ENCODE measurements at places on chromosomes 2 and 18.
A peak's percentile ranks its signal among the peaks of the same experiment; 100 is the strongest.

DNA sequence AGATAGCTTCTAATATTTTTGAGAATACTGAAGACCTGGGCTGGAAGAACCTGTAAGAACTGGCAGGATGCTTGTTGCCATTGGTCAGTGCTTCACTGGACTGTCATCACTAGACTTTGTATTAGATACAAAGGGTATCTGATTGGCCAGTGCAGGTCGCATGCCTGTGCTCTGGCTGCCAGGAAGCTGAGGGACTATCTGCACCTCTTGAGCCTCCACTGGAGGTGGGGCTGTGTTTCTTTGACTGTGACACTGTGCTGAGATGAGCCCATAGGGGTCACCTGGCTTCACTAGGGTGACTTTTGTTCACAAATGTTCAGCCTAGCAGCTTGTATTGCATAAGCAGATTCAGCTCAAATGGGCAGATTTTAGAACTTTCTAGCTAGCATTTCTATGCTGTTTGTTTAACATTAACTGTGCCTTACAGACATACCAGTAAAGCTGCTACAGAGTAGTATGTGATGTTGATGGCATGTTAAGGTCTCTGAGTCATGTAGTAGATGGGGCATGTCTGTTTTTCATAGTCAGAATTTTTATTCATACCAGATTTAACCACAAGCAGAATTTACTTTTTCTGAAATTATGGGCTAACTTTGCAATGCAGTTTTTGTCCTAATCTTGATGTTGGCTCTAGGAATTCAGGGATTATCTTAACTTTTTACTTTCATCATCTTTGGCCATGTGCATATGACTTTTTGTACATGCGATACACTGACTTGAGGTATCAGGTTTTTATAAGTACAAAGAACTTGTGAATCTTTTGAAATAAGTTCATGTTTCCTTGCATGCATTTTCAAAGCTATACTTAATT lies 56.1 kb downstream of the RHBDD1 start:
- no peak for DNase-seq

DNA sequence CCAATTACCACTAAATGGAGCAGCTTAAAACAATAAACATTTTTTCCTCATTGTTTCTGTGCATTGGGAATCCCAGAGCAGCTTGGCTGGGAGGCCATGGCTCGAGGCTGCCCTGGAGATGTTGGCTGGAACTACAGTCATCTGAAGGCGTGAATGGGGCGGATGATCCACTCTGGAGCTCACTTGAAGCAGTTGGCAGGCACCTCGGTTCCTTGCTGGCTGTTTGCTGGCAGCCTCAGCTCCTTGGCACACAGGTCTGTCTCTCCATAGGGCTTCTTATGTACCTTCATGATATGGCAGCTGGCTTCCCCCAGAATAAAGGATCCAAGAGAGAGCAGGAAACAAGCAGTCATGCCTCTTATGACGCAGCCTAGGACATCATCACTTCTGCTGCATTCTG lies 227.0 kb upstream of the COPS8 start:
- DNase-seq, result no peak

- DNase-seq, result no peak
Observed at GRCh38 chr18:63102941-63103744, 216.4 kb downstream of the BCL2 start.

DNA sequence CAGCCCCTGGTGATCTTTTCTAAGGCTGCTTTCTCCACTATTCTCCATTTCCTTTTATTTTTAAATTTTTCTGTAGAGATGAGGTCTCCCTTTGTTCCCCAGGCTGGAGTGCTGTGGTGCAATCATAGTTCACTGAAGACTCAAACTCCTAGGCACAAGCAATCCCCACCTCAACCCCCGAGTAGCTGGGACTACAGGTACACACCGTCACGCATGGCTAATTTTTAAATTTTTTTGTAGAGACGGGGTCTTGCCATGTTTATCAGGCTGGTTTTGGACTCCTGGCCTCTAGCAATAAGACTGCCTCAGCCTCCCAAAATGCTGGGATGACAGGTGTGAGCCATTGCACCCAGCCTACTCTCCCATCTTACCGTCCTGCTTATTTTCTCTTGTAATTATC lies 22.7 kb upstream of the LPIN2 start:
- no peak for DNase-seq

DNA sequence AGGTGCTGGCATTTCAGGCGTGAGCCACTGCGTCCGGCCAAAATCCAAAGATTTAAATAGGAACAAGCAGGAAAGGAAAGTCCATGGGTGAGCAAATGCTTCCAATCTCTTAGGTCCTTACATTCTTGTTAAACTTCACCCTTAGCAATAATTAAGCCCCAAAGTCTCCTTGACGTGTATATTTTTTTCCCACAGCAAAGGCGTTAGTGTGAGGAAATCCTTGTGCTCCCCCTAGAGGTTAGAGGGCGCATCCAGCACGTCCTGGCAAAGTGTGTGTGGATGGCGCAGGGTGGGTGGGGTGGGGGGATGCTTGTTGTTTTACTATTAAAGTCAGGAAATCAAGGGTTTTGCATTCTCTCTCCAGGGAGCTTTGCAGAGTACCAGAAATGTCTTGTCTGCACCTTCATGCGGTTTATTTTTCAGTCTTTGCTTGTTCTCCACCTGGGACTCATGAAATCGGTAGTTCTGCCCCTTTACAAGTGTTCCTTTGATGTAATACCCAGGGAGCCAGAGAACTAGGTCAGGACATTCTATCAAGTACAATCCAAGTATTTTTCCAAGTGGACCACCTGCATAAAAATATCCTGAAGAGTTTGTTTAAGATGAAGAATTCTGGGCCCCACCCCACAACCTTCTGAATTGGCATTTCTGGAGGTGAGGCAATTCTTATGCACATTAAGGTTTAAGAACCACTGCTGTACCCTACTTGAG lies 22.2 kb upstream of the ITSN2 start:
- peak; percentile 57 for DNase-seq

- DNase-seq, result no peak
Observed at GRCh38 chr18:3367491-3368091, 82.4 kb upstream of the TGIF1 start.

DNA sequence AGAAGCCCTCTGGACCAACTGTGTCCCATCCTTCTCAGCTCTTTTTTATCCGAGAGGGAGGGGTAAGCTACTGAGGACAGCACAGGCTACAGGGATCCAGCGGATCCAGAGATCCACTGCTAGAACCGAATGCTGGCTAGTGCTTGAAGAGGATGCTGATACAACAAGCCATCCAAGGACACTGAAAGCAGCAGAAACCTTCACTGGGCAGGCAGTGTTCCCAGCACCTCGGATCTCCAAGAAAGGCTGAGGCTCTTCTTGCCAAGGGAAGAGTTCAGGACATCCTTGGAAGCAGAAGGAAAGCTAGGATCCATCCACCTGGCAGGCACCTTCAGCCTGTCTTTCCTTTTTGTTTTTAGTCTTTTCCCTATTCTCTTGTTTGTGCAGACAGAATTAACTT lies 13.2 kb upstream of the FHOD3 start:
- DNase-seq, result no peak

DNA sequence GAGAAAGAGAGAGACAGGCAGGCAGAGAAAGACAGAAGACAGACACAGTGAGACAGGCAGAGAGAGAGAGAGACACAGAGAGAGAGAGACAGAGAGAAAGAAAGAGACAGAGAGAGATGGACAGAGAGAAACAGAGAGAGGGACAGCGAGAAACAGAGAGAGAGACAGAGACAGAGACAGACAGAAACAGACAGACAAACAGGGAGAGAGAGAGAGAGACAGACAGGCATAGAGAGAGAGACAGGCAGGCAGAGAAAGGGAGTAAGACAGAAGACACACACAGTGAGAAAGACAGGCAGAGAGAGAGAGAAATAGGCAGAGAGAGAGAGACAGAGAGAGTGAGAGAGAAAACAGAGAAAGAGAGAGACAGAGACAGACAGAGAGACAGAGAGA lies 105.3 kb upstream of the ANKRD30BL start:
- DNase-seq, result no peak

- no peak for DNase-seq
Observed at GRCh38 chr2:133966720-133967304, 287.1 kb upstream of the MGAT5 start.

DNA sequence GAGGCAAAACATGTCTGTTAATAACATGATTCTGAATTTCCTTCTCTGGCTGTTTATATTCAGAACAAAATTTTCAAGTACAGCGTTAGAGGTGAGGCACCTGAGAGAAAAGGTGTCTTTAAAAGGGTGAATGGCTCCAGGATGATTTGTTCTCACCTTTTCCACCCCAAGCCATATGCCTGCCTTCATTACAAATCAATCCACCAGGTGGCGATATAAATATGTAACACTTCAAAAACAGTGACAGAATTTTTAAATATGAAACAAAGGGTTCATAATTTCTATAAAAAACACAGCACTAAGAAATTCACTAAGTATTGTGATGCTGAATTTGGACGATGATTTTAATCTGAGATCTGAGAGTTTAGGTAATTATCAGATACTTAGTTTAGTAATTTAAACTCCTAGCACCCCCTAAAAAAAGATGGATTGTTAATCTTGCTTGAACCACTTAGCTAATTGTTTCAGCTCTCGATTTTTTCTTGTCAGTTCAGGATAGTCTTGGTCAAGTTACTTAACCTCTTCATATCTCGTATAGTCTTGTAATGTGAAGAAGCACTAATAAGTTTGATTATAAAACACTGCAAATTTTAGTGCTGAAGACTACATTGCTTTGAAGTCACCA lies 528.8 kb downstream of the CPS1 start:
- DNase-seq, result no peak
